Stimulated activated CD4-positive, alpha-beta T cell treated with anti-CD3 and anti-CD28 coated beads, Interleukin-2, amount 100 ng/mL, for 4 hours (primary cell): ENCODE measurements at places on chromosomes 5 and 9.

DNA sequence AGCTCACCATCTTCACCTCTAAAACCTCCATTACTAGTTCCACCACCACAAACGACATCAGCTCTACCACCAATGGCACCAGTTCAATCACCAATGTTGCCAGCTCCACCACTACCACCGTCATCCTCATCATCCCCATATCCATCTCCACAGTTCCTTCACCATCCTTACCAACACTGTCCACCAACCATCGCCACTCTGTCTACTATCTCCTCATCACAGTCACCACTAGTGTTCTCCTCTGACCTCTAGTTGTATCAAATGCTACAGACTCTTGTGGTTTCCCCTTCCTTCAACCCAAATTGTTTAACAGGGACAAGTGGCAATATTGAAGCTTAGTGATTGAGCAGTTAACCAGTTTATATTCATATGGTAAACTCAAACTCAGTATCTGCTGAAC is 182.6 kb downstream of the CAAP1 start:
- DNase-seq: no peak

GRCh38 chr5:57396701-57397100 is 85.9 kb downstream of the ACTBL2 start:
- DNase-seq: no peak

GRCh38 chr9:32431196-32431595 is 46.8 kb downstream of the ACO1 start:
- DNase-seq: no peak

- DNase-seq: no peak
These were observed 233.8 kb upstream of the MPDZ start for GRCh38 chr9:13513286-13513685.

GRCh38 chr9:135048758-135049444 is 38.6 kb upstream of the OLFM1 start:
- no peak for DNase-seq

- no peak for DNase-seq
These were observed 289.2 kb downstream of the ZSWIM6 start for GRCh38 chr5:61621202-61621650.

GRCh38 chr5:3118340-3118739 is 366.9 kb upstream of the IRX2 start:
- DNase-seq: no peak

GRCh38 chr5:95441636-95442035 is 50.5 kb downstream of the FAM81B start:
- no peak for DNase-seq

- no peak for DNase-seq
These were observed 104.0 kb downstream of the ATP10B start for GRCh38 chr5:160747987-160748386.

GRCh38 chr5:73998489-73998888 is 372.5 kb downstream of the ARHGEF28 start:
- DNase-seq: no peak

GRCh38 chr9:120610975-120611689 is 31.2 kb upstream of the CDK5RAP2 start:
- no peak for DNase-seq

DNA sequence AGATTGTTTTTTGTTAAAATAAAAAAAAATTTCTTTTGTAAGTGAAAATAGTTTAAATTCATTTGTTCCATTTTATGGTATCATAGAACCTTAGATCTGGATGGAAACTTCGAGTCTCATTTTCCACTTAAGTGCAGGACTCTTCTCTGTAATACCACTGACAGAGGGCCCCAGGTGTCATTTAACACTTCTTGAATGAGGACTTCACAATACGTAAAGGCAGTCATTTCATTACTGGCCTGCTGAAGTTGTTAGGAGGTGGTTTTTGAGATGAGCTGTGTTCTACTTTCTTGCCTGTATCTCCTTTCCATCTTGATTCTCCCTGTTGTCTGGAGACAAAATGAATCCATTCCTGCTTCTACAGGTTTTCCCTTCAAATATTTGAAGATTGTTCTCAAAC is 455.3 kb downstream of the DMRT2 start:
- no peak for DNase-seq

- DNase-seq: no peak
These were observed 1.8 kb downstream of the ELAVL2 start for GRCh38 chr9:23823986-23824829.

DNA sequence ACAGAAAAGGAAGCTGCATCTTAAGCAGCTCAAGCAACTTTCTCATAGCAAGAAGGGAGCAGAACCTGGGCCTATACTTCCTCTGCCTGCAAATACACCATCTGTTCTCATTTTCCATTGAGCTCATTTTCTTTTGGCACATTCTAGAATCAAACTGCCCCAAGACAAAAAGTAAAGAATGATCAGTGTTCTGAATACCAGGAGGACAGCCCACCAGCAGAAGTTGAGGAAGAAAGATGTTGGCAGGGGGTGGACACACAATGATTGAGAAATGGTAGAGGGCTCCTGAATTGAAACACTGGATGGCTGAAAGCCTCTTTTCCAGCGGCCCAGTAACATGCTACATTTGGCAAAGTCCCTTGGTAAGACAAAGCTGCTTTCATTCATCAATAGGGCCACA is 171.8 kb downstream of the MED10 start:
- no peak for DNase-seq

- DNase-seq: no peak
These were observed 240.2 kb upstream of the GLRA1 start for GRCh38 chr5:152164860-152165259.

DNA sequence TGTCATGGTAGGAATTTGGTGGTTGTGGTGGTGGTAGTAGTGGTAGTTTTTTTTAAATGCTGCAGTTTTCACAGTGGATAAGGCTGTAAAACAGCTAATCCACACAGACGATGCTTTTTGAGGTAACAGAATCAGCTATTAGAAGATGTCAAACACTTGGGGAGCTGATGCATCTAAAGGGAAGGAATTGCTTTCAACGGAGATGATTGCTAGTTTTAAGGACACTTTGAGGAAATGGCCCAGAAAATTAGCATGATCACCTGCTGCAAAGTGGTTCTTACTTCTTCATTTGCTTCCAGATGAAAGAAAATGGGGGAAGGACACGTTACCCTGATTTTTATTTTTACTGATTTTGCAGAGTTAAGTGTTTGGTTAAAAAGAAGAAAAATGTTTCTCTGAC is 178.2 kb upstream of the ATP10B start:
- DNase-seq: no peak

DNA sequence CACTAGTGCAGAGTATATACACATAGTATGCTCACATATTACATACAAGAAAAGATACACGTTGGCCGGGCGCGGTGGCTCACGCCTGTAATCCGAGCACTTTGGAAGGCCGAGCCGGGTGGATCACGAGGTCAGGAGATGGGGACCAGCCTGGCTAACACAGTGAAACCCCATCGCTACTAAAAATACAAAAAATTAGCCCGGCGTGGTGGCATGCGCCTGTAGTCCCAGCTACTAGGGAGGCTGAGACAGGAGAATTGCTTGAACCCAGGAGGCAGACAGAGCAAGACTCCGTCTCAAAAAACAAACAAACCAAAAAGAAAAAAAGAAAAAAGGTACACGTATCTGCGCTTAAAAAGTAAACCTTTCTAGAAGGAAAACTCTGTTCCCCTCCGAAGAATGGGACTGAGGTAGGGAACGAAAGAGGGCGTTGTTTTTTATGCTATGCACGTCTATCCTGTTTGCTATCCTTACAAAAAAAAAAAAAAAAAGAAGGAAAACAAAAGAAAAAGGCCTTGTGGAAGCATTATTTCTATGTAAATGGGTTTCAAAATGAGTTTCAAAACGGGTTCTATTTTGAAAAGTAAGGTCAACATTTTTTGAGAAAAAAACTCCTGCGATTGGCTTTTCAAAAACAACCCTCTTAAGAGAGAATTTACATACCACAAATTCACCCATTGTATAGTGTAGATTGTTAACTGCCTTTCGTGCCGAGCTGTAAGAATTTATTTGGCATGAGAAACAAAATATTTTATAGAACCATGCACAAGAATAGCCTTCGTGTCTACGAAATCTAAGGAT is 1.2 kb downstream of the AK3 start:
- DNase-seq: no peak

GRCh38 chr5:20605732-20606525 is 617.9 kb upstream of the CDH18 start:
- DNase-seq: no peak

DNA sequence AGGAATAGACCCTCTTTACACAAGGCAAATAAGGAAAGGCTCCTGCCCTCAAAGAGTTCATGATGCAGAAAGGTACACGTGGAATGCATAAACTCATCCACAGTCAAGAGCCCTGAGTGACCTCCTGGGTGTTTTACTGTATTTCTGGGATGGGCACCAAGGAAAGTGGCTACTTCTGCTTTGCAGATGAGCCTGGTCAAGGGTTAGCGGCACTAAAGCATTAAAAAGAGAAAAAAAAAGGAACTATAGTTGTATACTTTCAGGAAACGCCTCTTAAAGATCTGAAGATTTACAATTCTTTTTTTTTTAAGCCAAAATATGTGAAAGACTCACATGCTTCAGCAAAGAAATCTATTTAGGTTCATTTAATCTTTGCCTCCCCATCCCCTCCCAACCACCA is 366.2 kb upstream of the PDE4D start:
- DNase-seq: no peak

DNA sequence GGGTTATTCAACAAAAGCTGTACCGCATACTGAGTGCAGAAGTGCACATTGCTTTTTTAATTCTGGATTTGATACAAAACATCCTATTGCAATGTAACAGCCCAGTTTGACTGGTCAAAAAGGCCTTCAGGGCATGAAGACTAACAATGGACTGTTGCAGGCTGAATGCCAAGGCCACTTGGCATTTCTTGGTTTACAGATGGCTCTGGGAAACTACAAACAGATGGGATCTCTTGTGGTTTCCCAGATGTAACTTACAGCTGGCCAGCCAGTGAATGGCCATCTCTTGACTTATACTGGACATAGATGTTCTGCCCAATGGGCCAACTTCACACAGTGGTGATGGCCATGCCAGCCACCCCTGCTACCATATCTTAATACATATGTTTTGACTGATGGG is 36.8 kb downstream of the UGT3A2 start:
- no peak for DNase-seq

DNA sequence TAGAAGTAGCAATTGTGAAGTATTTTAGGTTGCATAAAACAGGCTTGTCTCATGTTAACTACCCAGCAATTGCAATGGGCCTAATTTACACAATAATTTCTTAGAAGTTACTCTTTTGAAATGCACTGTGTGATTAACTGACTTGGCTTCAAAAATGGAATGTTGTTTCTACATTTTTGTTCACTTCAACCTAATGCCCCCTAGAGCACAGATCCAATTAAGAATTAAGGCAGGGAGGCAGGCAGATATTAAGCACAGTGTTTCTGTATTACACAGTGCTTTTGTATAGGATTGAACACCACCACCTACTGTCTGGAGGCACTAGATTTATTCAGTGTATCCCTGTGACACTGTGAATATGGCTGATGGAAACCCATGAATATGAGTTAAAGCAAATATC is 302.1 kb downstream of the FBXL17 start:
- no peak for DNase-seq

GRCh38 chr5:32778403-32778802 is 67.3 kb downstream of the NPR3 start:
- no peak for DNase-seq

DNA sequence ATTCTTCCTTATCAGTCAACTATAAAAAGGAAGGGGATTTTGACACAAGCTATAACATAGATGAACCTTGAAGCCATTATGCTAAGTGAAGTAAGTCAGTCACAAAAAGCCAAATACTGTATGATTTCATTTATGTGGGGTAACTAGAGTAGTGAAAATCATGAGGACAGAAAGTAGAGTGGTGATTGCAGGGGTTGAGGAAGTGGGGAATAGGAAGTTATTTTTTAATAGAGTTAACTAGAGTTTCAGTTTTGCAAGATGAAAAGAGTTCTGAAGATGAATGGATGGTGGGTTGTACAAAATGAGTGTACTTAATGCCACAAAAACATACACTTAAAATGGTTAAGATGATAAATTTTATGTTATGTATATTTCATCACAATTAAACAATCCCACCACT is 65.4 kb upstream of the FAM174A start:
- DNase-seq: no peak

GRCh38 chr9:86128235-86128822 is 29.0 kb upstream of the GOLM1 start:
- no peak for DNase-seq

GRCh38 chr5:9149988-9150387 is 395.9 kb downstream of the SEMA5A start:
- DNase-seq: no peak

- DNase-seq: no peak
These were observed 85.3 kb downstream of the MVB12B start for GRCh38 chr9:126411948-126412284.

DNA sequence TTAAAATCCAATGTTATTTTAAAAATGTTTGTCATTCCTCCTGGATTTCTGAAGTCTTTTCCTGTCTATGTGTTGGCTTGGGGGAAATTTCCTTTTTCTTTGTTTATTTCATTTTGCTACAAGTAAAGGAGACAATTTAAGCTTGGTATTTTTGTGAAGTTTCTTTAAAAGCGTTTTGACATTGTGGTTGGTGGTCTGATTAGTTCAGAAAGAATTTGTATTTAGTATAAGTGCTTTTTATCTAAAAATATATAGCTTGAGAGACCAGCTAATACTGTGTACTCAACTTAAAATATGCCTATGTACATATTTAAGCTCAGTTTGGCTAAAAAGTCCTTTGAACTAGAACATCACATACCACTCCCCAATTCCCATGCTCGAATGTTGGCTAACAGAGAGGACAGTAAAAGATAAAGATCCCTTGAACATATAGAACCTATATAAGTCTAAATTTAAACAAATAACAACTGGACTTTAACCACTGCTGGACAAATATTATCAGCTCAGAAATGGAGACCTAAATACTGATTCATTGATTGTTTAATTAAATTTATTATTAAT is 237.6 kb downstream of the TLE4 start:
- no peak for DNase-seq

DNA sequence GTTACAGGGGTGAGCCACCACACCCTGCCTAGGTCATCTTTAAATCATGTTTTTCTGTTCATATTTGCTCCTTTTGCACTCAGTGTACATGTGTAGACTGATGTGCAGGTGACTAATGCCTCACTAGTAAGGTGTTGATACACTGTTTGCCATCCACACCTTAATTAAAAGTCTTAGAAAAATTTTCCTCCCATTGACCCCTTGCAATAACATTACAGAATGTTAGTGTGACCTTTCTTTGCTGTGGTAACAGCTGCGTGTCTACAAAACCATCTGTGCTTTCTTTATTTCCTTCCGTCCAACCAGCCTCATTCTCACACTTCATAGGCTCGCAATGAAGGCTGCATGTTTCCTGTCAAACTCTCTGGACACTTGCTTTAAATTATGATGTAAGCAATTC is 6.6 kb upstream of the CEMIP2 start:
- DNase-seq: no peak

- DNase-seq: no peak
These were observed 32.6 kb downstream of the MAPK9 start for GRCh38 chr5:180259260-180259611.

- DNase-seq: no peak
These were observed 3.0 kb upstream of the BARHL1 start for GRCh38 chr9:132579427-132579798.

GRCh38 chr5:78523314-78524193 is 125.0 kb downstream of the LHFPL2 start:
- DNase-seq: no peak
